ENCODE measurements at places on chromosomes 3 and 15.

GRCh38 chr3:13224967-13225366 lies 151.7 kb upstream of the IQSEC1 start:
- DNase-seq, result no peak

- DNase-seq, result no peak
These were observed 26.7 kb downstream of the RAD51 start for GRCh38 chr15:40721701-40722100.

- no peak for DNase-seq
These were observed 137.5 kb downstream of the ZNF385D start for GRCh38 chr3:21613372-21614070.

DNA sequence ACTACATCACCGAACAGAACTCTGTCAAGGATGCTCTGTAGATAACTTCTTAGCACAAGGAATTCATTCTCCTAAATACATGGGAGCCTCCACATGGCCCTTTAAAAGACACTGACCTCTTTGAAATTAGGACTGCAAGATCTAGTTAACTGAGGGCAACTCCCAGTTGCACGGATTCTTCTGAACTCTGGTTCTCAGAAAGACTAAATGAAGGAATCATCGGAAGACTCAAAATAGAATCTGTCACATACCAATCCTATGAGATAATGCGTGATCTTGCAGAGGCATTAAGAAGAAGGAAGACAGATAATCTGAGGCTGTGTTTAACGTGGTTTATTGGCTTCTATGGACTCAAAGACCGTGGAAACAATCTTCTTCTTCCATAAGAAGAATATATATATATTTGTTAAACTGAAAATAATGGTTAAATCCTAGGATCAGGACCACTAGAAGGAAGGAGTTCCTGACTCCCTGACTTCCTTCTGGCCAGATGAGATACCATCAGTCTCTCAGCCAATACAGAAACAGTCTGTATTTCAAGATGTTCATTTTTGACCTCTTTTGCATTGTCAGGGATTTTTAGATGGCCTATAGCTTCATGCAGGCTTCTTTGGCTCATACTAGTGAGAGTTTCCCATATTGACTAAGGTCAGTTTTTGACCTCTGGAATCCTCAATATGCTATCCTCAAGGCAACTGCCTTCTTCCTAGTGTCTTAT lies 33.9 kb upstream of the TBC1D23 start:
- no peak for DNase-seq

DNA sequence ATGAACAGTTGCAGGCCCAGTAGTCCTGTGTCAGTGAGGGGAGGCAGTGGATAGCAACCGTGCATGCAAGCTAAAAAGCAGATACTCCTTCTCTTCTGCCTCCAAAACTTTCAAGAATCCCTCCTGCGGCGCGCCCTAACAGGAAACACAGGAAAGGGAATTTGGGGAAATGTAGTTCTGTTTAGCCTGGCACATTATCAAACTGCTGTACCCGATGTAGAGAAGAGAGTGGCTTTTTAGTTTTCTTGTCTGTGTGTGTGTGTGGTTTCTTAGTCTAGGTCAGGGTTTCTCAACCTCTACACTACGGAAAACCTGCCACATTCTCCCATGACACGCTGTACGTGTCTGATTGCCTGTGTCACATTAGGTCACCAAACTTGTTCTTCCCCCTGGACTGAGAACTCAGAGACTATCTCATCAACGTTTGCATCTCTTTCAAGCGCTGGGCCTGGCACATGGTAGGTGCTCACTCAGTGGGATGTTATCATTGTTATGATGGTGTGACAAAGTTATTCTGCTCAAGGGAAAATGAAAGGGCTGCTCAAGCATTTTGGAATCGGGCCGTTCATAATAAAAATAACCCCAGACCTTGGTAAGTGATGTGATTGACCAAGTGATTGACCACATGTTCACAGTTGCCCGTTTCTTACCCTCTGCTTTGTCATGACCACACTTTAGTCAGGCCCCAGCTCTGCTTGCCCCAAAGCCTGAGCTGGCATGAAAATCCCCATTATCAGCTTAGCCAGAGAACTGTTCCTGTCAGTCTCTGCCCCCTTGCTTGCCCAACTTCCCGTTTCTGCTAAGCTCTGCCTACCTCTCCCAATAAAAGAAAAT lies 33.2 kb downstream of the TM4SF4 start:
- DNase-seq, result no peak

DNA sequence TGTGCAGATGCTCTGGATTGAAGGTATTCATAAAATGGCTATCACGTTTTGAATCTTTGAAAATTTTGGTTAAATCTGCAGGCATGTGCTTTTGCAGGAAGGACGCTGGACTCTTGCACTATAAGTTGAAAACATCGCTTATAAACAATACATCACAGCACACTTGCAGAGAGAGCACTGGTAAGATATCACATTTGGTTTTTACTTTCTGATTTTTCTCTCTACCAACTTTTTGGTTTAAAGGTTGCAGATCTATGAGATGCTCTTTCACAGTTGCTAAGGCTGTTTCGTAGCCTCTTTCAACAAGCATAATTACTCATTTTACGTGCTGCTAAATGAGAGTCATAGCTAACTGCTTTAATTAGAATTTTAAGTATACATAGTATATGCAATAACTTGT lies 724.4 kb upstream of the ARRDC4 start:
- no peak for DNase-seq

DNA sequence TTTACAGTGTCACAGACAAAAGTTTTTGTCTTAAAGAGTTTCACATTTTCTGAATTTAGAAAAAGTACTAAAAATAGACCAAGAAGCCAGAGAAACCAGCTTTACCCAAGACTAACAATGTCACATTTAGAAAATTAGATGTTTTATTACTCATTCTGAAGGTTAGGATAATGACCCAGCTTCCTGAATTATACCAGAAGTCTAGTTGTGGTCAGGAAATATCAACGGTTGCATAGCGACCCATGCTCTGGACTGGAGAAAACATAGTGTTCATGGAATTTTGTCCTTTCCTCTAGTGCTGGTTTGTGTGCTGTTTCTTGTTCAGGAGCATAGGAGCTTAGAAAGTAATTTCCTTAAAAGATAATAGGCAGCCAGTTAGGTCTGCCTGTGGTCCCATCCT lies 59.0 kb downstream of the DPPA2 start:
- DNase-seq, result no peak

DNA sequence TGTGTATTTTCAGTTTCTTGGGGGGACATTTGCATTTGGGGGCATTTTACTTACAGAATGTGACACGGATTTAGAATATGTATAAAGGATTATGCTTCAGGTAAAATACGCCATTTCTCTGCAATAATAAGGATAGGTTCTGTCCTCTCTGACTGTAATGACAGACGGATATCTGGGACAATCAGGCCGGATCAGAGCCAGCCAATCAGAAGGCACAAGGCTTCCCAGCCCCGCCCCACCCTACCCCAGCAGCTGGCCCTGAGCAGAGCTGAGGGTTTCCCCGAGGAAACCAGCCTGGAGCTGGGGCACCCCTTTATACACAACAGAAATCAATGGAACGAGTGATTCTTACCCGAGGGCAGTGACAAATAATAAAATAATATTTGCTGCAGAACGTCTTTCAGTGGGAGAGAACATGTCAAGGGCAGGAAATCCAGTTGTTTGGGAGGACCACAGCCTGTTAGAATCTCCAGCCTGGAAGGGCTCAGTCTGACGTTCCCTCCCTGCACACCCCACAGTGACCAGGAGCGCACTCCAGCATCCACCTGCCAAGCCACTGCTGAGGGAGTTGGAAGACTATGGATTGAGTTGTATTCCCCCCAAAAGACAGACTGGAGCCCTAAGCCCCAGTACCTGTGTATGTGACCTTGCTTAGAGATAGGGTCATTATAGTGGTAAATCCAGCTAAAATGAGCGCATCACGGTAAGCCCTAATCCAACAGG lies 30.3 kb upstream of the SEC13 start:
- no peak for DNase-seq

- no peak for DNase-seq
These were observed 236.9 kb downstream of the XXYLT1 start for GRCh38 chr3:195034101-195034500.

DNA sequence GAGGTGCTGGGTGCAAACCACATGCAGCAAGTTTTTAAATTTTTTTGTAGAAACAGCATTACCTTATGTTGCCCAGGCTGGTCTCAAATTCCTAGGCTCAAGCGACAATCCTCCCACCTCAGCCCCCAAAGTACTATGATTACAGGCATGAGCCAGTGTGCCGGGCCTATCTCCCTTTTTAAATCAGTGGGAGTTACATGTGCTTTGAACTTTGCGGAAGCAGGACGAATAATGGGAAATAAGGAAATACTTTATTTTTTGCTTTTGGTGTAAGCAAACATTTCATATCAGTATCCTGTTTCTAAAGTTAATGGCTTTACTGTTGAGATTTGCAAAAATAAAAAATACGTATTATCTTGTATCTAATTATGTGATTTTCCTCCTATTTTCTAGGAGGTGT lies 9.1 kb downstream of the NR1D2 start:
- no peak for DNase-seq

GRCh38 chr15:65873256-65873655 lies 4.0 kb downstream of the RAB11A start:
- DNase-seq, result no peak

DNA sequence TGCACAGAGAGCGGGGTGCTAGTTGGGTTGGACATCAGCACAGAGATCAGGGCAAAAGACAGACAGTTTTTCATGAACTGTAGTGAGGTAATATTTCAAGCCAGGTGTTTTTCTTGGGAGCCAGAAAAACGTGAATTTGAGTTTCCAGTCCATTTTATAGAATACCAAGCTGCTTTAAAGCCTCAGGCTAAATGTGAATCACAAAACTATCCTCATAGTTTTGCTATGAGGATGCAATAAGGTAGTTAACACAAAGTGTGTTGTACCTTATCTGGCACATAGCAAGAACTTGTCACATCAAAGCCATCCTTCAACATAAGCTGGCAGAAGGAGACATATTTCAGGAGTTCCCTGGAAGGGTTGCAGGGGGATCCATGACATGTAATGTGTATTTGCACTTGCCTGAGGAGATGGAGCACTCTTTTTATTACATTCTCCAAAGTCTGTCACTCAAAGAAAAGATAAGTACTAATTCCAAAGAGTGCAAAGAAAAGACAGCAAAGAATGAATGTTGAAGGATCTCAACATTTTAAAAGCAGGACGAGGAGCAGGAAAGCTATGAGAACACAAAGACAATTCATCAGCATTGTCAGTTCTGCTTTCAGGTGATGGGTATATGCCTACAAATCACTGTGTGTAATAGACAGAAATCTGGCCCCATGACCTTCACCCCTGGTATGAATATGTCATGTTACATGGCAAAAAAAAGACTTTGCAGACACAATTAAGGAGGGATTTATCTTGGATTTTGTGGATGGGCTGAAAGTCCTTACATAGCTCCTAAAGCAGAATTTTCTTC lies 1046.4 kb downstream of the NTRK3 start:
- no peak for DNase-seq

GRCh38 chr3:196969134-196969659 lies 564 bp upstream of the PIGZ start:
- no peak for DNase-seq

DNA sequence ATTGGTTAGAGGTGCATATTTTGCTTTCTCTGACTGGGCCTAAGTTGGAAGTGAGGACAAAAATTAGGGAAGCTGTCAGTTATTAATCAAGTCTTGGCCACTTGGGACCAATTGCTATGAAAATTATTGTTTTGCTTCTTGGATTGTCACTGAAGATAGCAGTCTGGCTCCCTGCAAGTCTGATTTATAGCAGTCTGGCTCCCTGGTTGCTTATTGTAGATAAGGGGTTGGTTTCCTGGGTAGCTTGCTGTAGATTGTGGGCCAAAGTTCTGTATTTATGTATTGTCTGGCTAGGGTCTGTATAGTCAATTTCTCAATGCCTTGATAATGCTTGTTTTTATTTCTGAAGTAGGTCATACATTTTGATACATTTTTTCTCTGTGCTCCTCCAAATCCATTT lies 13.3 kb upstream of the DRD3 start:
- DNase-seq, result no peak

GRCh38 chr3:148657470-148657869 lies 40.2 kb upstream of the AGTR1 start:
- no peak for DNase-seq

Measured in dorsolateral prefrontal cortex (tissue), 122 donors.